NCI-H1105 (cell line): ENCODE measurements at places on chromosomes 7 and 10.

DNA sequence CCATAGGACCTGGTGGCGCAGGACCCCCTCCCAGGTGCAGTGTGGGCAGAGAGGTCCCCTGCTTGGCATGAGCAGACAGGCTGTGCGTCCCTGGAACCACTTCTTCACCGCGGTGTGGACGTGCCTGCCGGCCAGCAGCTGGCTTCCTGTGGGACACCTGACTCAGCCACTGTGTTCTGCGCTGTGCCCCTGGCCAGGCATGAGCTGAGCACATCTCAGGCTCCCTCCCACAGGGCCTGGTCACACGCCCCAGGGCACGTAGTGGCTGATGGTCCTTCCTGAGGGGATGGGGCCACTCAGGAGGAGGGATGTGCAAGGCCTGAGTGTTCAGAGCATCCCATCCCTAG, 3.5 kb upstream of the DEPP1 start:
- DNase-seq = no peak

GRCh38 chr10:82685087-82685486, 810.1 kb downstream of the NRG3 start:
- no peak for DNase-seq

GRCh38 chr7:150400788-150401423, 21.8 kb downstream of the ZNF775 start:
- no peak for DNase-seq

DNA sequence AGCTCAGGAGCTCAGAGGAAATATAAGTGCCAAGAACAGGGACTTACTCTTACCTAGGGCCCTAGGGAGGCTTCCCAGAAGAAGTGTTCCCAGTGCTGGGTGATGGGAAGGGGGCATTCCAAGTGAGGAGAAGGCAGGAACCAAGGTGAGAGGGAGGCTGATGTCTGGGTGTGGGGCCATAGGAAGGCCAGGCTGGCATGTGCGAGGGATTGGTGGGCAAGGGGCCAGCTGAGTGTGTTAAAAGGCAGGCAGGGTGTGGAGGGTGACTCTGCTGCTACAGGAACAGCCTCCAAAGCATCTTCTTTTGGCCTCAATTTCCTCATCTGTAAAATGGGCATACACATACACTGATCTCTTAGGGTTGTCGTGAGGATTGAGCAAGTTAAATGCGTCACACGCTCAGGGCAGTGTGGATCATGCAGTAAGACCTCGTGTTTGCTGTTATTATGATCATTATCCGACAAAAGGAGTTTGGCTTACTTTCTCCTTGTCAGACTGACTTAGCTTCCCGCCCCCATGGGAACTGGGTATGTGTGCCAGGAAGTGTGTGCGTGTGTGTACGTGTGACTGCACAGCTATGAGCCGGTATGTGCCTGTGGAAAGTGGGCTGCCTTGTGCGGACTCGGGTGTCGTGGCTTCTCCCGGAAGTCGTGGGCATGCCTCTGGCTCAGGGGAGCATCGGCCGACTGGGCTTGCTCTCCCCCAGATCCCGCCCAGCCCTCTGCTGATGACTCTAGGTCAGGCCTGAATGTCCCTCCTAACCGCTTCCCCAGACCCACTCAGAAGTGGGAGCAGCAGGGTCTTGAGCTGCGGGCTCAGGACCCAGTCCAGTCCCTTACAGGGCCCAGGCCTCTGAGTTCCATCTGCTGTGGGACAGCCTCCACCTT, 59.6 kb downstream of the NEURL1 start:
- no peak for DNase-seq

- no peak for DNase-seq
Measured at GRCh38 chr7:106329408-106329807, 44.6 kb upstream of the NAMPT start.

- DNase-seq = no peak
Measured at GRCh38 chr7:99326408-99326782, 697 bp downstream of the ARPC1A start.

GRCh38 chr10:96619796-96620773, 33.3 kb upstream of the TM9SF3 start:
- DNase-seq = no peak
